SJCRH30 (cell line): ENCODE measurements at places on chromosomes 3 and 15.

DNA sequence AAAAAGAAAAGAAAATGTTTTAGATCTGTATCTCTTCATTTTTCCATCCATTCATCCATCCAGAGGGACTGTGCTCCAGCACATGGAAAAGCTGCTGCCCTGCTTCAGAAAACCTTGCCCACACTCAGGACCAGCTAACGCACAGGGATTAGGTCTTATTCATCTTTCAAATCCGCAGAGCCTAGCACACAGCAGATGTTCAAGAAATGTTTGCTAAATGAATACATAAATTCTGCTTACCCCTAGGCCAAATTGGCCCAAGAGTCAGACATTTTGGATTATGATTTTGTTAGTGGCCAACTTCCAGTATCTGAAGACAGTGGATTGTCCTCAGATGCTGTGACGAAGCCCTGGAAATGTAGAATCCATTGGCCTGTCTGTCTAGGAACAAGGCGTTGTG lies 71.4 kb downstream of the GHSR start:
- no peak for DNase-seq

GRCh38 chr15:29424118-29424517 lies 154.5 kb upstream of the NSMCE3 start:
- no peak for DNase-seq

GRCh38 chr3:117868766-117869165 lies 1159.2 kb downstream of the TUSC7 start:
- DNase-seq: no peak

DNA sequence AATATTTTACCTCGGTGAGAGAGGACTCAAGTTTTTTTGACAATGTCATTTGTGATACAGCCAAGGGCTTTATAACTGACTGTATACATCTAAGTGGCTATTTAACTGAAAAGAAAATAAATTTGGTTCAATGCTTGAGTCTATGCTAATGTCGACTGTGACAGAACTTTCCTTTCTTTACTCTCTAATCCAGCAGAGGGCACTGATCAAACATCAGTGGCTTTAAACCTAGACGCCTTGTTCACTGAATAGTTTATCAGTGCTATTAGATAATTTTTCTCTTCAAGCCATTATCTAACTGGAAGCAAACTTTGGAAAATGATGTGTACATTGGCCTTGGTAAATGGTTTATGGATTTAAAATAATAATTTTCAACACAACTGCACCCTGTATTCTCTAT lies 285.1 kb downstream of the CHL1 start:
- DNase-seq: peak; percentile 18

DNA sequence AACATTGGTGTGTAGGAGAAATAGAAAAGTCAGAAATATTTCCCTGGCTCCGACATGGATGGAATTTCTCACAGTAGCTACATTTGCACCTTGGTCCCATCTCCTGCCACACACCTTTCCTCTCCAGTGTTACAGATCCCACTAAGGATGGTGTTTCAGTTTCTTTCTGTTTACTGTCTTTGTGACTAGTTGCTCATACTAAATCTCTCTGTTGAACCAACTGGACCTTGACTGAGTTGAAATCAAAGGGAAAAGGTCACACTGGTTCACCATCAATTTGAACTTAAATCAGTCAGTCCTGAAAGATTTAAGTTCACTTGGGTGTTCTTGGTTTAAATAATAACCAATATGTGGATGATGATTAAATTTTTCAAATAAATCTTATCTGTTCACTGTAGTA lies 754.2 kb downstream of the OTOL1 start:
- DNase-seq: no peak

DNA sequence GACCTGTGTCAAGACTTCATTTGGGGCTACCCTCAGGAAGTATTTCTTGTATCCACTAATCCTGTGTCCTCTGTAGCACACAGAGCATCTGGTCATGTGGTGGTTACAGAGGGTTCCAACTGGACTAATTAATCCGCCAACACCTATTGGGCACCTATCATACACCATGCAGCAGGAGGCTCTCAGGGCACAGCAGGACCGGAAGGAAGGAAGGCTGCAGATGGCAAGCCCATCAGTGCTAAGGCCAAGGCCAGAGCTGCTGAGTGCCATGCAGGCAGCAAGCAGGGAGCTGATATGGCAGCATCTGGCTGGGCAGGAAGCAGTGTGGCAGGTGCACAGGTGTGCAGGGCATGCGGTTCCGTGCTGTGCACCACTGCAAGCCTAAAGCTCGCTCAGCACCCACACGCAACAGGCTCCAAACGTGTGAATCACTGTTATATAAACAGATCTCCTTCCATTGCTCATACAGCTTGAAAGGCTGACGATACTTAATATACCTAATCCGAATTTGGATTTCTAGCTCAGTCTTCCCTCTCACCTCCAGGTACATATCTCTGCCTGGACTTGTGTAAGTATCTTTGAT lies 64.4 kb upstream of the SNRPA1 start:
- no peak for DNase-seq

DNA sequence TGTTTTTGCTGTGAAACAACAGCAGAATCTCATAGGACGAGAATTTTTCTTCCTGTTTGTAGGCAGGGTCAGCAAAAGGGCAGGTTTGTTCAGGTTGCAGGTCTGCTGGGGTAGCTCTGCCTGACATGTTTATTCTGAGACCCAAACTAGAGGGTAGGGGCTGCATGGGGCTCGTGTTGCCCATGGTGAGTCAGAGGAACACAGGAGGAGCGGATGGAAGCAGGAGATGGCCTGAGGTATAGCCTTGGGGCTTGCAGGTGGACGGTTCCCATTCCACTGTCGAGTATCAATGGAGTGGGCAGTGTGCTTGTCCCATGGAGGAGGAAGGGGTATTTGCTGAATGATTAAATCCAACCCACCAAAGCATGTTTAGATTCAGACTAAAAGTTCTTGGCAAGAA lies 138.9 kb downstream of the APBA2 start:
- DNase-seq: no peak

DNA sequence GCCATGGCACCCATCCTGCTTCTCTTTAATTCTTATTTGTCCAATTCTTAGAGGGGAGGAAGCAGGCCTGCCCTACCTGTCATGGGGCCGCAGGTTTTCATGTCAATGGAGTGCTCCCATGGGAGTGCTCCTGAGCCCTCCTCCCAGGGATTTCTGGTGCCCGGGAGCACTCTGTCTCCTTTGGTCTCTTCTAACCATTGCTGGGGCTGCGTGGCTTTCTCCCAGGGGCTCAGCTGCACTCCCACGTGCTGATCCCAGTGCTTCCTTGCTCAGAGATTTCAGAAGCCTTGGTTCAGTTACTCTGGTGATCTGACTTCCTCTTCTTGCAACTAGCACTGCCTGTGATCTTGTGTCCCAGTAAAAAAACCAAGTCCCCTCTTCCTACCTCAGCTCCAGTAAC lies 68.0 kb upstream of the ARL8B start:
- DNase-seq: no peak

DNA sequence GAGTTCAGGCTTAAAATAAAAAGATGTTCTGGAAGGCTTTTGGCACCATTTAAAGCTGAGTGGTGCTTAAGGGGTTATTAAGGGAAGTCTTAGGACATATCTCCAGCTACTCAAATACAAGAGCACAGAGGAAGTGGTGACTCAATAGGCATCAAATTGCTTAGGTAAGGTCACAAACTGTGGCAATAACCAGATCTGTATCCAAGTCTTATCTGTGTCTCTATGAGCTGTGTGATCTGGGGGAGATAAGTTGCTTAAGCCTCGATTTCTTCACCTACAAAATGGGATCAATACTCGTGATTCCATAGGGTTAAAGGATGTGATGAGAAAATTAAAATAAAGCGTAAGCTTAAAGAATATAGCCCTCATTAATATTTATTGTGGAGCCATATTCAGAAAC lies 7.6 kb downstream of the HDC start:
- DNase-seq: no peak

GRCh38 chr3:181725830-181726229 lies 14.1 kb downstream of the SOX2 start:
- no peak for DNase-seq

DNA sequence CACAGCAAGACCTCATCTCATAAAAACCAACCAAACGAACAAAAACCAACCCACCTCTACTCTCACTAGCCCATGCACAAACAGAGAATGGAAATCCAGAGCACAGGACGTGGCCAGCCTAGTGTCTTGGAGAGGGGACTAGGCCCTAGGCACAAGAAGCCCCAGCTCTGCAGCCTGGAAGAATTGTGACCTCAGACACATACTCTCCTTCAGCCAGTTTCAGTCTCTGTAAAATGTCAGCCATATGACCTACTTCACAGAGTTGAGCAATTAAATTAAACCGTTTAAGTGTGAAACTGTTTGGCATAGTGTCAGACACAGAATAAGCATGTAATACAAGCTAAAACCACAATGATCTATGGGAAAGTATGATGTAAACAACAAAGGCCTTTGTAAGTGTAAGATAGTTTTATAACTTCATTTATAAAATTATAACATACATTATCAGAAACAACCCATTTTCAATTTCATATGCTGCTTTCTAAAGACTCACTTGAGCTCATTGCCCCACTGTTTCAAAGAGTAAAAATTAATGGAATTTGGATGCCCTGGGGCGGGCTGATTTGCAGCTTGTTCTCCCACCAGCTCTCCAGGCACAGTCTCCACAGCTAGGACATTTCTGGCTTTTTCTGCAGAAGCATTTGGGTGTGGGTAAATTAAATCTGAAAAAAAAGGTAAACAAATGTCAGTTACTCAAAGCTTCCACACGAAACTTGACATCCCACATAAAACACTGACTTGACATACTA lies 32.9 kb downstream of the TBC1D2B start:
- DNase-seq: no peak

DNA sequence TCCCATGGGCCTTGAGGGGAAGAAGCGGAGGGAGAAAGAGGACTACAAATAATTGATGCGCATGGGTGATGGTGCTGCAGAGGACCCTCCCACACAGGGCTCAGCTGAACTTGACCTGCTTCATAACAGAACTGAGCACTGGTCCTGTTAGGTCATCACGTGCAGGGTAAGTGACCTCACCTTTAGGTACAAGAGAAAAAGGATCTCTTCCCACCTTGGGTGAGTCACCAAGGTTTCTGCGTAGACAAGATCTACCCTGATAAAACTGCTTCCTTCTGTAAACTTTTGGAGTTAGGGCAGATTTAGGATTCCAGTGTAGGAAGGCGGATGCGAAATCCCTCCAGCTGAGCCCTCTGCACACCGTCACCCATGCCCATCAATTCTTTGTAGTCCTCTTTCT lies 67.1 kb downstream of the FEM1B start:
- DNase-seq: no peak

GRCh38 chr3:70620956-70621355 lies 308.5 kb upstream of the MDFIC2 start:
- DNase-seq: no peak

DNA sequence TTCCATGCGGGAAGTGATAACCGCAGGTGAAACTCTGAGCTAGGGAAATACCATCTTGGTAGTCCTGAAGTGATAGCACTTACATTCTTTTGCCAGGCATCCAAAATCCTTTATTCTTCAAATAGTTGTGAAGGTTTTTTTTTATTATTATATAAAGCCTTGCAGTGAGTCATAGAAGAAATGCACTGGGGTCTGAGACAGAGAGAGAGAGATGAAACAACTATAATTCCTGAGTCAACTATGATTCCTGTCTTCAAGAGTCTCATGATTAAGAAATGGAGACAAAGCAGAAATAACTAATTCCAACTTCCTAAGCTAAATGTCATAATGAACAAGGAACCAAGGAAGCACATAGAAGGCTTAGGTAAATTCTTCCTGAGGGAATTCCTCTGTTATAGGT lies 495.6 kb downstream of the LPP start:
- no peak for DNase-seq

DNA sequence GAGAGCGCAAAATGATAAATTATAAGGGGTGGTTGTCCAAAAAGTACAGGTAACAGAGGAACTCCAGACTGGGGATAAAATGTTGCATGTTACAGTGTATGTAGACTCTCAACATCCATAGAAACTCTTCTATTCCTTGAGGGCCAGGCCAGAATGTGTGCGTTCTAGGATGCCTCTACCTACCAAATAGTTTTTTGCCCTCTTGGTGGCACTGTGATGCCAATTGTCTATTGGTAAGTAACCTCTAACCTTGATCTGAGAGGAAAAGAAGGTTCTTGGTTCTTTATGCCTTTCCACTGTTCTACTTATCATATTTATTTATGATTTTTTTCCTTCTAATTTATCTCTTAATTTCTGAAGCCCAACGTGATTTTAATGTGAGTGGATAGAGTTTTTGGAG lies 424.6 kb downstream of the GRM7 start:
- DNase-seq: peak; percentile 1

DNA sequence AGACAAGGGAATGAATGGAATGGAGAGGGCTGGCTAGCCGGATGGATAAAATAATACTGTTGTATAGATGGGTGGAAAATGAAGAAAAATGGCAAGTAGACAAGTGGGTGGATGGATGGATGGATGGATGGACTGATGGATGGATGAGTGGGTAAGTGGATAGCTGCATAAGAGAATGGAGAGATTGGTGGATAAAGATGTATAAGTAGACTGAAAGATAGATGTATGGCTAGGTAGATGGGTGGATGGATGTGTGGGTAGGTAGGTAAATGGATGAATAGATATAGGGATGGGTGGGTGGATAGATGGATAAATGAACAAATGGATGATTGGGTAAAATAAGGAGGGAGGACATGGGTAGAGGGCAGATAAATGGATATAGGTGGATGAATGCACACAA lies 13.9 kb downstream of the CPNE9 start:
- DNase-seq: no peak

DNA sequence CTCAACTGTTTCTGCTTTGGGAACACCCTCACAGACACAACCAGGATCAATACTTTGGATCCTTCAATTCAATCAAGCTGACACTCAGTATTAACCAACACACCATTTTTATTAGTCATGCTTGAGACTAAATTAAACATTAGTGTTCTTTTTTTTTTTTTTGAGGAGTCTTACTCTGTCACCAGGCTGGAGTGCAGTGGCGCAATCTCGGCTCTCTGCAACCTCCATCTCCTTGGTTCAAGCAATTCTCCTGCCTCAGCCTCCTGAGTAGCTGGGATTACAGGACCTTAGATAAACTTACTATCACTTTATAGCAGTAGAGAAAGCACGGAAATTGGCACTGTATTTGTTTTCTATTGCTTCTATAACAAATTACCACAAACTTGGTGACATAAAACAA lies 2.0 kb upstream of the RAB11A start:
- no peak for DNase-seq

GRCh38 chr3:40602778-40603385 lies 78.1 kb downstream of the ZNF621 start:
- peak; percentile 87 for DNase-seq

GRCh38 chr15:92120094-92120795 lies 266.7 kb downstream of the SLCO3A1 start:
- no peak for DNase-seq
